ENCODE measurements at places on chromosomes 13 and 19. TPM values are rescaled to one million over a fixed set of nuclear protein-coding genes. Genes with fewer than 3 reads are reported as not detected.

Gene EBPL
- 26.7 TPM for polyA plus RNA-seq

Gene NOSIP
- 241 TPM for polyA plus RNA-seq

Gene COX7A1
- polyA plus RNA-seq = 25.4 TPM

DNA sequence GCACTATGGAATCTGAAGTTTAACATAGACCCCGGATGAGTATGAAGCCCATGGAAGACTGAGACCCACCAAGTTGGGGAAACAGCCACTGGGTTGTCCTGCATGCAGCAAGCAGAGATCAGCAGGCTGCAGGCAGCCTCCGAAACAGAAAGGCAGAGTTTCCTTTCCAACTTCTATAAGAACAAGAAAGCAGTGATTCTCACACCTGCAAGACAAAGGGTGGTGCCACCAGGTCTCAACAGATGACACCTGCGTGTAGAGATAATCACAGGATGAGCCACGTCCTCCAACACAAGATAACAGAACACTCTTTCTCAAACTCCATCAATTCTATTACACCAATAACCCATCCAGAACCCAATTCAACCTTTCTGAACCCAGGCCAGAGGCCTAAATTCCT is 457.9 kb downstream of the FOXO1 start:
- no peak for DNase-seq

GRCh38 chr13:39765801-39766463 is 110.5 kb downstream of the COG6 start:
- peak; percentile 49 for DNase-seq

DNA sequence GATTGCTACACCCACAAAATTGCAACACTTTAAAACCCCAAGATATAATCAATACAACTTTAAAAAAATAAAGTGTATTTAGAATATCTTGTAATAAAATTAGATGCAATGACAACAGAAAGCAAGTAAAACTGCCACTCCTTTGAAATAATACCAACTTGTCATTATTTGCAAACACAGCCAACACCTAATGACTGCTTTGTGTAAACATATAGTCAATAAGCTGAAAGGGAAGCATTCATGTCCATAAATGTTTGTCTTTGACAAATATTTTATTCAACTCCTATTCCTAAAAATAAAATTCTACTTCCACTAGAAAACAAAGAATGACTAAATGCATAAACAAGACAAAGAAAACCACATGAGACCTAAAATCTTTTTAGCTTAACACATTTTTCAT is 6.6 kb downstream of the SMAD9 start:
- DNase-seq = no peak

GRCh38 chr19:13154241-13154778 is 4.1 kb downstream of the IER2 start:
- DNase-seq = peak; percentile 77

DNA sequence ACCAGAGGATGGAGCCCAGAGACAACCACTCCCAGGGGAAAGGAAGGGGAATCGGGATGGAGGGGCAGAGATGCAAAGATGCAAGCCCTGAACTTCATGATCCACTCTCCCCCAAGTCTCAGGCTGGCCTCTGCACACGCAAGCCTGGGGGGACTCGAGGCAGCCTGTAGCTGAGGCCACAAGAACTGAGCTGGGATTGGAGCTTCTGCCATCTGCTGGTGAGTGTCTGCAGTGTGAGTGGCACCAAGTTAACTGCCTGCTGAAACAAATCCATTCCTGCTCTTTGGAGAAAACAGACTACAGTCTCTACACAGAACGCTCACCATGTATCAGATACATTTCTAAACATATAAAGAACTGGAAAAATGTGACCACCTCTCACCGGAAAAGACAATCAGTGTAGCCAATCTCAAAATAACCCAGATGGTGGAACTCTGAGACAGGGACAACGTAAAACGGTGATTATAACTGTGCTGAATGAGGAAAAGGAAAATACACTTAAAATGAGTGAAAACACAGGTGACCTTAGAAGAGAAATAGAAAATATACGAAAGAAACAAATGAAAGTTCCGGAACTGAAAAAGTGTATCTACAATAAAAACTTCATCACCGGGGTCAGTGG is 62.1 kb downstream of the KLF2 start:
- DNase-seq = peak; percentile 77

- no peak for DNase-seq
Measured at GRCh38 chr19:30082168-30082567, 140.1 kb downstream of the URI1 start.

- DNase-seq = no peak
Measured at GRCh38 chr19:15640904-15641597, 354 bp downstream of the CYP4F3 start.

GRCh38 chr13:91661692-91662490 is 263.5 kb downstream of the GPC5 start:
- DNase-seq = no peak

DNA sequence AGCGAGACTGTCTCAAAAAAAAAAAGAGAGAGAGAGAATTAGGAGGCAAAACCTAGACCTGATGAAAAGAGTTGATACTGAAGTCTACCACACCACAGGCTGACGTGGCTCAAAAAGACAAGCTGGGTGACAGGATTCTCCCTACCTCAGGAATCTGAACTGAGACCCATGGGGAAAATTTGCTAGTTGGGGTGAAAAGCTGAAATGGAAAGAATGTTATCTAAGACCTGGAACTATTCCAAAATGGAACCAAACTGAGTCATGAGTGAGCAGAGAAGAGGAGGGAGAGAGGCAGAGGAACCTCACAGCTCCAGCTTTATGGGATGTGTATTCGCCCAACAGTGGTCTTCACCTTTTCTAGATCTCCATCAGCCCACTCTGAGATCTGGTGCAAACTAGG is 11.7 kb downstream of the SMG9 start:
- no peak for DNase-seq

DNA sequence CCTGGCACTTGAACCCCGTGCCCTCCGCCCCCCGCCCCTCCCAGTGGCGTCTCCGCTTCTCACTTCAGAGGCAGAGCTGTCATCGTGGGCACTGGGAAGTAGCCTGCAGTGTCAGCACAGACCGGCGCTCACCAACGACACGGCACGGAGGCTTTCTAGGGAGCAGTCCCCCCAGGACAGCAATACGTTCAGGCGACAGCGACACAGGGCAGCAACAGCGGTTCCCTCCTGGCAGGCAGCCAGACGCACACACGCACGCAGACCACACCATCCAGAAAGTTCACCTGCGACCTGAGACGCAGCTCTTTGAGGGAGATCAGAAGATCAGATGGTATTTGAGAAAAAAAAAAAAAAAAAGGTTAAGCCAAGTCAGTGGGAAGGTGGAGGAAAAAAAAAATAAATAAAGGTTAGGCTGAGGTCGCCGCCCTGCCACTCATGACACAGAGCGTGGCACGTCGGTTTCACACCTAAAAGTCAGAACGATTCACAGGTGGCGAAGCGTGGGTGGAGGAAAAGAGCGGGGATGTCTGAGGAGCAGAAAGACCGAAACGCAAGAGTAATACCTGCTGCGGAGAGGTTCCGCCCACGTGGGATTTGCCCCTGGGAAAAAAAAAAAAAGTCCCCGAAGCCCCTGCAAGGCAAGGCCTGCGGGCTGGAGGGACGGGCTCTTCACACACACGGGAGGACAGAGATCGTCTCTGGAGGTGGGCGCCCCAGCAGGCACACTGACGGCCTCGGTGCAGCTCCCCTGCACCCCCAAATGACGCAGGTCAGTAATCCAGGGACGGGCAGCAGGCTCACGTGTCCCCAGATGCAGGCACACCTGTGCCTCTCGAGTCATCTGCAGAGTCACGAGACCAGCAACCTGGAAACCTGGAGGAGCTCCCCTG is 94.5 kb downstream of the GNG7 start:
- DNase-seq = no peak

Measured in testis (tissue), 5 donors.